CD4-positive, CD25-positive, alpha-beta regulatory T cell (primary cell): ENCODE measurements at places on chromosomes 4 and X.

- no peak for DNase-seq
Measured at GRCh38 chrX:118627084-118627758, 100.2 kb upstream of the IL13RA1 start.

DNA sequence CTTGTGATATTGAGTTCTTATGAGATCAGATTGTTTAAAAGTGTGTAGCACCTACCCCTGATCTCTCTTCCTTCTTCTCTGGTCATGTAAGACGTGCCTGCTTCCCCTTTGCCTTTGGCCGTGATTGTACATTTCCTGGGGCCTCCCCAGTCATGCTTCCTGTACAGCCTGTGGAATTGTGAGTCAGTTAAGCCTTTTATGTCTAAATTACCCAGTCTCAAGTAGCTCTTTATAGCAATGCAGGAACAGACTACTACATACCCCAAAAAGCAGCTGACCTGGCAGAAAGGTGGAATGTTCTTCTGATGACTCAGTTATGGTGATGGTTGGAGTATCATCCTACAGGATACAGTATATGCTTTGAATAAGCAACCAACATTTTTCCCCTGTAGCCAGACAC is 11.4 kb upstream of the MCUB start:
- no peak for DNase-seq

- no peak for DNase-seq
Measured at GRCh38 chr4:21775703-21776102, 172.9 kb downstream of the KCNIP4 start.

GRCh38 chrX:111086591-111087006 is 9.4 kb upstream of the PAK3 start:
- no peak for DNase-seq

DNA sequence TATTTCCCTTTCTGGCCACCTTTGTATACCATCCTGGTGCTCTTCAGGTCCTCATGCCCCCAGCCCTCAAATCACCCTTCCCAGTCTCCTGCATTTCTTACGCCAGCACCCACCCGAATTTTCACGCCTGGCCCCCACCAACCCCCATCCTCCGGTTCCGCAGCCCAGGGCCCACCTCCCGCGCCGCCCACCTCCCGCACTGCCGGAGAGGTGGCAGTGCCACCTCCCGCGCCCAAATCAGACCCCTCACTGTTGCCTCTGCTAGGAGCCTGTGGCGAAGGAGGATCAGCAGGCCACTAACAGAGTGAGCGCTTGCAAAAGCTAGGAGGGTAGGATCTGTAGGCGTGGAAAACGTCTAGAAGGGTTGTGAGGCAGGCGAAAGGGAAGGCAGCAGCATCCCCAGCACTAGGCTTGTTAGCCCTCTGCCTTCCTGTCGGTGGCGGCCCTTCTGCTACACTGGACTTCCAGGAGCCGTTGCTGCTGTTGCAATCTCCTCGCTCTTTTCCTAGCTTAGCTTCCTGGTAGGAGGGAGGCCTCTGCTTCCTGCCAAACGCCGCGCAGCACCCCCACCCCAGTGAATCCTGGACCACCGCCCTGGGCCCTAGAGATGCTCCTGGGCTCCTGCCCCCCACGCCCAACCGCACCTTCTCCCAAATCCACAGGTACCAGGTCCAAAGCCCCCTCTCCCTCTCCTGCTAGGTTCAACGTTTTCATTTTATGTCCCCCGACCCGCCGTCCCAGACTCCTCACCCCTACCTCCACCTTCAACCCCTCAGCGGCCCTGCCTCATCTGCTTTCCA is 51.0 kb downstream of the SPIN2B start:
- no peak for DNase-seq

GRCh38 chr4:139559687-139560086 is 3.7 kb upstream of the SETD7 start:
- no peak for DNase-seq

DNA sequence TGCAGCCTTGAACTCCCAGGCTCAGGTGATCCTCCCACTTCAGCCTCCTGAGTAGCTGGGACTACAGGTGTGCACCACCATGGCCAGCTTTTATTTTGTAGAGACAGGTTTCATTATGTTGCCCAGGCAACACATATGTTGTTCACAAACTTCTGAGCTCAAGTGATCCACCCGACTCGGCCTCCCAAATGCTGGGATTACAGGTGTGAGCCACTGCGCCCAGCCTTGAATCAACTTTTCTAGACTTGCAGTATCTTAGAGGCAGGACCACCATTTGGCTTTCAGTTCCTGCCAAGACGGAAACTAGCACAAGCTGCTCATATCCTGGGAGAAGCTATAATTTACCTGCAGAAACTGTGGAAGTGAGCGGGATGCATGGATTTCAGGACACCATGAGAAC is 19.9 kb downstream of the NAT8L start:
- no peak for DNase-seq

DNA sequence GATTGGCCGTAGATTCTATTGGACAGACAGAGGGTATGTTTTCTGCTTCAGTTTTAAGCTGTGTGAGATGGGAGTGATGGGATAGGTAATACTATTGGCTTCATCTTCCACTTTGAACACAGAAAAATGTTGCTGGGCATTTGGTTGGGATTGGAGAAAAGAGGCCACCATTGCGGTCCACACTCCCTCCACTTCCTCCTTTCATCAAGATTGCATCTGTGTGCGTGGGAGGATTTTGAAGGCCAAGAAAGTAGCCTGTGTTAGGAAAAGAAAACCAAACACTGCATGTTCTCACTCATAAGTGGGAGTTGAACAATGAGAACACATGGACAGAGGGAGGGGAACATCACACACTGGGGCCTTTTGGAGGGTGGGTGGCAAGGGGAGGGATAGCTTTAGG is 56.4 kb downstream of the EGF start:
- no peak for DNase-seq

- DNase-seq = no peak
Measured at GRCh38 chr4:68404153-68404552, 43.1 kb upstream of the TMPRSS11E start.

- no peak for DNase-seq
Measured at GRCh38 chrX:45344594-45344993, 143.9 kb upstream of the DIPK2B start.

GRCh38 chr4:2442175-2442993 is 23.6 kb downstream of the CFAP99 start:
- DNase-seq = no peak

- DNase-seq = no peak
Measured at GRCh38 chr4:127772769-127773671, 9.1 kb upstream of the HSPA4L start.

- no peak for DNase-seq
Measured at GRCh38 chr4:73815145-73815544, 21.3 kb upstream of the CXCL6 start.

DNA sequence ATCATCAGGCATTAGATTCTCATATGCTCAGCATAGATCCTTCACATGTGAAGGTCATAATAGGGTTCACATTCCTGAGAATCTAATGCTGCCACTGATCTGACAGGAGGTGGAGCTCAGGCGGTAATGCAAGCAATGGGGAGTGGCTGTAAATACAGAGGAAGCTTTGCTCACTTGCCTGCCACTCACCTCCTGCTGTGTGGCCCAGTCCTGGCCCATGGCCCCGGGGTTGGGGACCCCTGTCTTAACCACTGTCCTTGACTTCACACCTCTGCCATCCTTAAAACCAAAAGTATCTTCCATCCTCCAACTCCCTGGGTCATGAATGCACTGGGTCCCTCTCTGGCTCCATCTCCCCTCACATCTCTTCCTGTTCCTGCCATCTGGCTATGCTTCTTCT is 129.1 kb downstream of the HMX1 start:
- no peak for DNase-seq

- DNase-seq = no peak
Measured at GRCh38 chr4:38919494-38919893, 51.9 kb downstream of the FAM114A1 start.

GRCh38 chr4:48193921-48194468 is 59.9 kb upstream of the TXK start:
- no peak for DNase-seq

GRCh38 chr4:138307319-138307718 is 65.2 kb upstream of the SLC7A11 start:
- DNase-seq = no peak

- no peak for DNase-seq
Measured at GRCh38 chr4:178165251-178165950, 723.2 kb upstream of the AGA start.

GRCh38 chrX:22095286-22095685 is 63.2 kb downstream of the PHEX start:
- DNase-seq = no peak

DNA sequence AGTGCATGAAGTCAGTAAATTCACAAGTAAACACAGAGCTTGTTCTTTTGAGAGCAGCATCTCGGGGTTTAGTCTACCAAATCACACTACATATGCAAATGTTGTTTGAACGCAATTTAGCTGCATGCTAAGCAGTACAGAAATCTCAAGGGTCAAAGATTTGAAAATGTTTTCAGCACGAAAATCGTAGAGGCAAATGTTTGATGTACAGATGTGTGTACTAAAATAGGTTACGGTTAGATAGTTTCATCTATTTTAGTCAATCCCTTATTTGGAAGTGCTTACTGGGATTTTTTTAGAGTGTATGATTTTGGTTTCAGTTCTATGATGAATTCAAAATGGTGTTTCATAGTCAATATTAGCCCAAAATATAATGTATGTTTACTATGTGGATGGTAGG is 1928.2 kb upstream of the TENM3 start:
- no peak for DNase-seq

DNA sequence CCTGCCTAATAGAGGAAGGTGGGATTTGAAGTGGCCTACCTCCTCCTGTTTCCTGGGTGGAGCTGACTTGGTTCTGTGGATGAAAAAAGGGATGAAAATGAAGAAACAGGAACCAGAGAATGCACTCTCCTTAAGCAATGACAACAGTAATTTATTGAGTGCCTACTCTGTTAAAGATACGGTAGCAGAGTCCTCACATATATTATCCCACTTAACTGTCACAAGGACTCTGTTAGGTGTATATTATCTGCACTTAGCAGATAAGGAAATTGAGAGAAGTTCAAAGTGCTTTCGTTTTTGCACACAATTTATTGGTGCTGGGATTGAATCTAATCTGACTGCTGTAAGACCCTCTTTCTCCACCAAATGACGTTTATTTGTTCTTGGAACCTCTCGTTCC is 301.2 kb downstream of the PACRGL start:
- DNase-seq = no peak

DNA sequence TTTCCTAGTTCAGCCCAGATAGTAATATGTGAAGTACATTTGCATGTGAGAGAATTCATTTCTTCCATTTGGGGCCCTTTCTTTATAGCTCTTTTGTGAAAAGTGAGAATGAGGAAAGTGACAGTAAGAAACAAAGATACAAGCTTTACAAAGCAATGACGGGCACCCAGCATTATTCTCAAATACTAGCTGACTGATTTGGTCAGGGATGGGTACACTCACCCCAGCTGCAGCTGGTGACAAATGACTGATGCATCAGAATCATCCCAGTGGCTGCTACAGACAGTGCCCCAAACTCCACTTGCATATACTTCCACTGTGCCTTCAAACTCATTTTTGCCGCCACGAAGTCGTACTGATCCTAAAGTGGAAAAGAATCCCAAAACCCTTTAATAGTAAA is 14.8 kb downstream of the PRSS12 start:
- DNase-seq = no peak

- DNase-seq = peak; percentile 21
Measured at GRCh38 chrX:19798423-19798822, 89.0 kb downstream of the SH3KBP1 start.

DNA sequence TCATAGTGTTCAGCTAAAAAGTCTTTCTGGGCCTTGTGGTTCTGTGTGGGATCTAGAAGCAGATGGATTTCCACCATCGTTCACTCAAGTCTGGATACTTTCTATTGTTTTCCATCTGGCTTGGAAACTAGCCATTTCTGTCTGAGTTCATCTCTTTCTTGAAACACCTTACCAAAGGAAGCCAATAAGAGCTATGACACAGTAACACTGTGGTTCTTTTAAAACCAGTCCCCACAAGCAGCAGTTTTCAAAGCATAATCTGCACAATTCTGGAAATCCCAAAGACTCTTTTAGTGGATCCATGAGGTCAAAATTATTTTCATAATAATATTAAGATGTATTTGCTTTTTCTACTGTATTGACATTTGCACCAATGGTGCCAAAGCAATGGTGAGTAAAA is 234.2 kb upstream of the TET2 start:
- no peak for DNase-seq

DNA sequence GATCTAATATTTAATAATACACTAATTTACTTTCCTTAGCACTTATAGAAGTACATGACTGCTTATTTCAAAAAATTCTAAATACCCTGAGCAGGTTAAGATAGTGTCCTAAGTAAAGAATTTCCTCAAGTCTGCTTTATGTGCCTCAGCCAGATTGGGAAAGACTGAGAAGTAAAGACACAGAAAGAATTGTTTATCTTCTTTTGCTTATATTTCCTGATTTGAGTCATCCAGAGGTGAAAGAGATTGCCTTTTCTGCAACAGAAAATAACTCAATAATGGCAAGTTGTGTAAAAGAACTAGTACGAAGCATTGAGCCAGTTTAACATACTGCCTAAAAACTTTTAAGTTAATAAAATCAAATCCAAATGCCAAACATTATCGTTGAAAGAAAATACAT is 45.0 kb downstream of the NAF1 start:
- DNase-seq = no peak

DNA sequence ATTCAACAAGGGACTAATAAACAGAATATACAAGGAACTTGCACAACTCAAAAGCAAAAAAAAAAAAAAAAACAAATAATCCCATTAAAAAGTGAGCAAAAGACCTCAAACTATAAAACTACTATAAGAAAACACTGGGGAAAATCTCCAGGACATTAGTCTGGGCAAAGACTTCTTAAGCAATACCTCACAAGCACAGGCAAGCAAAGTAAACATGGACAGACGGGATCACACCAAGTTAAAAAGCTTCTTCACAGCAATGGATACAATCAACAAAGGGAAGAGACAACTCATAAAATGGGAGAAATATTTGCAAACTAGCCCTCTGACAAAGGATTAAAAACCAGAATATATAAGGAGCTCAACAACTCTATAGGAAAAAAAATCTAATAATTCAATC is 17.1 kb upstream of the BMP15 start:
- DNase-seq = no peak

DNA sequence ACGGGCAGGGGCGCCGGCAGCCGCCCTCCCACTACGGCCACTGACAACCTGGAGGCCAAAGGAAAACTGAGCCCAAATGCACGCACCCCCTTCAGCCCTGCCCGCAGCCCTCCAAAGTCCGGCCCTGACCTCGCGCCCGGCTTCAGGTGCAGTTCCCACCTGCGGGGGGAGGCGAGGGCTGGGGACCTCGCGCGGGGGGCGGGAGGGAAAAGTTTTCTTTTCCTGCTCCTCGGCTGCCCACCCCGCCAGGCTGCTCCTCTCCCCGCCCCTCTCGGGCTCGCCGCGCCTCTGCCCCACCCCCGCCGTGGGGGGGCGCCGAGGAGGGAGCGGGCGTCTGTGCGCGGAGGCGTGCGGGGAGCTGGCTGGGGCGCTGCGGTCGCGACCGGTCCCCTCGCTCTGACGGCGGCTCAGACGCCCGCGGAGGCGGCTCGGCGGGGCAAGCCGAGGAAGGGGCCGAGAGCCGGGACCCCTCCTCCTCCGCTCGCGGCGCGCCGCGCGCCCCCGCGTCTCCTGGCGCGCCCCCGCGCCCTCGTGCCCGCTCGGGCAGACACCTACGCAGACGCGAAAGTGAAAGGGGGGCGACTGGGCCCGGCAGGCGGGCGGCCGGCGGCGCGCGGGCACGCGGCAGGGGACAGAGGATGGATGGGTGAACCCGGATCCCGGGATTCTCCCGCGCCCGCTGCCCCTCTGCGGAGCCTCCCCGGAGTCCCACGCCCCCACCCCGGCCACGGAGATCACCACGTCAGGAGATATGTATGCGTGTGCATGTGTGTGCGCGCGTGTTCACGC is 3.1 kb upstream of the NR3C2 start:
- DNase-seq = peak; percentile 77

- DNase-seq = no peak
Measured at GRCh38 chrX:20742106-20742505, 475.4 kb upstream of the RPS6KA3 start.
